ENCODE measurements at places on chromosomes 2 and 18. TPM values are rescaled to one million over a fixed set of nuclear protein-coding genes. Genes with fewer than 3 reads are reported as not detected.

GKN2 gene
- not detected for total RNA-seq

BIRC6 gene
- total RNA-seq, result 102 TPM

ZFP36L2 gene
- 231 TPM for total RNA-seq

SCN9A gene
- total RNA-seq, result 2.9 TPM

MYCN gene
- total RNA-seq, result 0.45 TPM

CLEC4F gene
- total RNA-seq, result not detected

ADAM23 gene
- total RNA-seq, result 11.1 TPM

SLC9A4 gene
- total RNA-seq, result 0.15 TPM

DNA sequence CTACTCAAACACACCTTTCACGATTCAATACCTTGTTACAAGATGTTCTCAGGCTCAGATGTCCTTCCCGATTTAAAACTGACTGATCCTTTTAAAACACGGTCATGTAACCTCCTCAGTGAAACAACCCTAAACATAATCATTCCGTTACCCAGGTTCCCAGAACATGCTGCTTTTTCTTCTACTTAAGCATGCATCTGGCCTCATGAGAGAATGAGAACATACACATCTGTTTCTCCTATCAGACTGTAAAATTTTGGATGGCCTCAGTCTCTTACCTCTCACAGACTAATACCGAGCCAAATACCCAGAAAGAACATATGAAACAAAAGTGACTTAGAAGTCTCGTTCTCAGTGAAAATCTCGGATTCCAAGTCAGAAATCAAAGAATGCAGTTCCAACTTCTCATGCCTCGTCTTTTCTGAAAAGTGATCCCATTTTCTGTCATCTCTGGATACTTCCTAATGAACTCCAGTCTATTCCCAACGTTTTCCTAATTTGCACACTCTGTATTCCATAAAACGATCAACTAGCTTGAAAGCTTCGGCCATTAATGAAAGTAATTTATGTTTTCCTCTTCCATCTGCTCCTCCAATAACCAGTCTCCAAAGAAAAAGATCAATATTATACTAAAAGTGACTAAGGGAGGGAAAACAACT, 919 bp downstream of the SF3B1 start:
- H3K27me3 ChIP-seq, result no peaks in the 10 kb centered on the region
- no peaks in the 10 kb centered on the region for H3K36me3 ChIP-seq
- no peak for DNase-seq
- no peak overlapping the region for H3K27ac ChIP-seq
- peak overlapping the region; percentile 100 for H3K4me3 ChIP-seq

DNA sequence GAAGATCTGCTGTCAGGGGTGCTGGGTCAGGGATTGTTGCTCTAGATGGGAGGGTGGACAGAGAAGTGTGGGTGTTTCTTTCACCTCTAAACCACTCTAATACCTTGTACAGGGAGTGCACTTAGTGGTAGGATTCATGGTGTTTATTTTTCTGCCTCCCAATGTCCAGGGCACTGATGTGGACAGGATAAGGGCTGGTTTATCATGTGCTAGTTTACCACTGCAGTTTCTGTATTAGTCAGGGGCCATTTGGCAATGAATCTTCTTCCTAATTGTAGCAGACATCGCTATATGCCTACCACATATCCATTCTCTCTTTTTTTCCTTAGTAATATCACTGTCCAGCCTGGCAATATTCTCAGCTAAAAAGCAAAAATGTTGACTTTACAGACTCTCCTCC, 50.3 kb upstream of the LRRTM1 start:
- no peak for DNase-seq
- H3K27me3 ChIP-seq, result no peaks in the 10 kb centered on the region
- H3K27ac ChIP-seq, result no peak overlapping the region
- H3K4me3 ChIP-seq, result no peak overlapping the region
- H3K4me1 ChIP-seq, result no peaks in the 10 kb centered on the region

DNA sequence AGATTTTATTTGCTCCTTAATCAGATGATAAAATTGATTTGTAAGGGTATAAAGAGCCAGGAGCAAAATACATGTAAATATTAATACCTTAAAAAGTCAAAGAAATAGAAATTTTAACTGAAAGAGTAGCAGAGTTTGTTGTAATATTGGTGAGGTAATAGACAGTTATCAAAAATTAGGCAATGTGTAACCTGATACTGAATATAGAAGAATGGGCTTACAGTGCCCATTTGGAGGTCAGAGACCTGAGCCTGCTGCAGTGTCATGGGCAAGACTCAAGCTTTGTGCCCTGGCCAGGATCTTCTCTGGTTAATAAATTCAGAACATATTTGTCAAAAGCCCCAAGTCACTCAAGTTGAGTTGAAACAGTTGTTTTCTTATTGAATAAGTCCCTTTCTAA, 29.7 kb upstream of the TMEM247 start:
- H3K27me3 ChIP-seq, result no peaks in the 10 kb centered on the region
- no peaks in the 10 kb centered on the region for H3K36me3 ChIP-seq
- H3K4me3 ChIP-seq, result no peak overlapping the region
- no peak for DNase-seq
- no peaks in the 10 kb centered on the region for H3K4me1 ChIP-seq

- no peaks in the 10 kb centered on the region for H3K4me1 ChIP-seq
- DNase-seq, result no peak
- no peaks in the 10 kb centered on the region for H3K36me3 ChIP-seq
- no peaks in the 10 kb centered on the region for H3K27me3 ChIP-seq
These were observed 126.3 kb downstream of the NRP2 start for GRCh38 chr2:205808486-205809121.

- no peaks in the 10 kb centered on the region for H3K27me3 ChIP-seq
- no peaks in the 10 kb centered on the region for H3K36me3 ChIP-seq
- no peak overlapping the region for H3K27ac ChIP-seq
- DNase-seq, result no peak
- H3K4me1 ChIP-seq, result no peaks in the 10 kb centered on the region
- H3K4me3 ChIP-seq, result no peak overlapping the region
These were observed 15.4 kb upstream of the RAB27B start for GRCh38 chr18:54812885-54813284.

DNA sequence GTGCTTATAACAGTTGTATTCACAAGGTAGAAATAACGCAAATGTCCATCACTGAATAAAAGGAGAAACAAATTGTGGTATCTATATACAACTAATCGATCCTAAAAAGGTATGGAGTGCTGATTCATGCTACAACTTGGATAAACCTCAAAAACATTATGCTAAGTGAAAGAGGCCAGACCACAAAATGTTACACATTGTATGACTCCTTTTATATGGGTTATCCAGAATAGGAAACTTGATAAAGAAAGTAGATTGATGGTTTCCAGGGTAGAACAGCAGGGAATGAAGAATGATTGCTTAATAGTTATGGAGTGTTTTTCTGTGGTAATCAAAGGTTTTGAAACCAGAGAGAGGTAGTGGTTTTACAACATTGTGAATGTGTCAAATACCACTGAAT, 432.2 kb upstream of the TRIB2 start:
- no peaks in the 10 kb centered on the region for H3K36me3 ChIP-seq
- DNase-seq, result no peak
- H3K4me3 ChIP-seq, result no peak overlapping the region
- no peaks in the 10 kb centered on the region for H3K4me1 ChIP-seq
- no peaks in the 10 kb centered on the region for H3K27me3 ChIP-seq

- H3K36me3 ChIP-seq, result no peaks in the 10 kb centered on the region
- no peak overlapping the region for H3K27ac ChIP-seq
- no peak overlapping the region for H3K4me3 ChIP-seq
These were observed 46.6 kb upstream of the AMMECR1L start for GRCh38 chr2:127932199-127932876.

DNA sequence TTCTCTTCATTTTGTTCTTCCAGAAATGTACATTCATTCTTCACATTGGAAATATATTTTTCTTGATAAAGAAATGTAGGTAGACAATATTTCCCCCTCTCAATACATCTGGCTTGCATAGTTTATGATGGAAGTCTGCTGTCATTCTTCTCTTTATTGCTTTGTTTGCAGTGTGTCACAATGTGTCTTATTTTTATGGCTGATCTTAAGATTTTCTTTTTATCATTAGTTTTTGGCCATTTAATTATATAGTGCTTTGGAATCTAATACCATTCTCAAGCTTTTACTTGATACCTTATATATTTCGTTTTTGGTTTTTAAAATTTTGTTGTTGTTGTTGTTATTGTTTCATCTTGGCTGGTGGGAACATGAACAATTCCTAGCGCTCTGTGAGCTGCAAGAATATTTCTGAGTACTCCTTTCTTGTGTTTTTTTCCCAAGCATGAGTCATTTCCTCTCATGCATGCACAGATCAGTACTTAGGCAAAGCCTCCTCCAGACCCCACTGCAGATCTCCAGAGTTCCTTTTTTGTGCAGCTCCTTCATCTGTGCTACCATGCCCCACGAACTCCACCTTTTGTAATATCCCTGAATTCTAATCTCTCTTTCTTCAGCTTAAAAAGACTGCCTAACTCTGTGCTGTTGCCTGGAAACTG, 13.7 kb upstream of the MMADHC start:
- H3K4me3 ChIP-seq, result no peak overlapping the region
- H3K4me1 ChIP-seq, result no peaks in the 10 kb centered on the region
- H3K27me3 ChIP-seq, result no peaks in the 10 kb centered on the region

DNA sequence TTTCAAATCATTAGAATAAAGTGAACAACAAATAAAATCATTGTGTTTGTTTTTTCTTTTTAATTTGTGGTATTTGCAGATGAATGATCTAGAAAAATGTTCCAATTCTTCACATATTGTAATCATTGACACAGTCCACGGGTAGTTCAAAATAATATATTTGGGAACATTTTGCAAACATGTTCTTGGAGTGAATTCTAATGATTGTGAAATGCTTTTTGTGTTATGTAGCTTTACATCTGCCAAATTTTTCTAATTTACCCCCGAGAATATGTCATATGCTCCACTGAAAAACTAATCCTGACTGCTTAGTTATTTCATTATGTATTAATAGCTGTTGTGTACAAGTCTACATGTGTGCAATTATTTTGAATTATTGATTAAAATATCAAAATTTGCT, 1468.4 kb upstream of the NXPH2 start:
- DNase-seq, result no peak
- no peaks in the 10 kb centered on the region for H3K4me1 ChIP-seq
- no peak overlapping the region for H3K4me3 ChIP-seq
- no peaks in the 10 kb centered on the region for H3K36me3 ChIP-seq
- H3K27ac ChIP-seq, result no peak overlapping the region

DNA sequence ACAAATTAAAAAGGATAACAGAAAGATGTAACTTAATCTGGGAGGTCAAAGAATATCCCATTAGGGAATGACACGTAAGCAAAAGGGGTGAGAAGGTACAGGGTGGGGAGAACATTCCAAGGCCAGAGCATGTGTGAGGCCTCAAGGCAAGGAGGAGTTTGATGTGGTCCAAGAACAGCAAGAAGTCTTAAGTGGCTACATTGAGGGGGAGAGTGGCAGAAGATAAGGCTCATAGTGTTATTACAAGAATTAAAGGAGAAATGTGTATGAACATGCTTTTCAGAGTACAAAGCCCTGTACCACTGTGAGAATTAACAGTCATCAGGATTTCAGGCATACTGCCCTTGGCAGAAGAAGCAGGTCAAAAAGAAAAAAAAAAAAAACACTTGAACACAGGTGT, 174.4 kb upstream of the ERBB4 start:
- no peaks in the 10 kb centered on the region for H3K36me3 ChIP-seq
- H3K4me1 ChIP-seq, result no peaks in the 10 kb centered on the region
- no peak overlapping the region for H3K27ac ChIP-seq
- no peak overlapping the region for H3K4me3 ChIP-seq
- no peaks in the 10 kb centered on the region for H3K27me3 ChIP-seq

- H3K36me3 ChIP-seq, result no peaks in the 10 kb centered on the region
- no peaks in the 10 kb centered on the region for H3K4me1 ChIP-seq
- no peaks in the 10 kb centered on the region for H3K27me3 ChIP-seq
- H3K4me3 ChIP-seq, result no peak overlapping the region
- no peak overlapping the region for H3K27ac ChIP-seq
These were observed 175.1 kb downstream of the ATAD2B start for GRCh38 chr2:23751747-23752265.

- H3K27me3 ChIP-seq, result no peaks in the 10 kb centered on the region
- no peak for DNase-seq
- H3K27ac ChIP-seq, result no peak overlapping the region
- H3K4me3 ChIP-seq, result no peak overlapping the region
- no peaks in the 10 kb centered on the region for H3K36me3 ChIP-seq
These were observed 965.0 kb downstream of the DCDC2C start for GRCh38 chr2:4668381-4668780.

- no peaks in the 10 kb centered on the region for H3K27me3 ChIP-seq
- DNase-seq, result no peak
- H3K4me3 ChIP-seq, result no peak overlapping the region
- H3K4me1 ChIP-seq, result peaks cover 3% of the 10 kb centered on the region
- no peak overlapping the region for H3K27ac ChIP-seq
These were observed 100.1 kb upstream of the RNF152 start for GRCh38 chr18:61992923-61993322.

- H3K4me3 ChIP-seq, result no peak overlapping the region
- no peak overlapping the region for H3K27ac ChIP-seq
- DNase-seq, result no peak
- no peaks in the 10 kb centered on the region for H3K36me3 ChIP-seq
- no peaks in the 10 kb centered on the region for H3K4me1 ChIP-seq
These were observed 100.1 kb upstream of the GRB14 start for GRCh38 chr2:164721430-164721829.

DNA sequence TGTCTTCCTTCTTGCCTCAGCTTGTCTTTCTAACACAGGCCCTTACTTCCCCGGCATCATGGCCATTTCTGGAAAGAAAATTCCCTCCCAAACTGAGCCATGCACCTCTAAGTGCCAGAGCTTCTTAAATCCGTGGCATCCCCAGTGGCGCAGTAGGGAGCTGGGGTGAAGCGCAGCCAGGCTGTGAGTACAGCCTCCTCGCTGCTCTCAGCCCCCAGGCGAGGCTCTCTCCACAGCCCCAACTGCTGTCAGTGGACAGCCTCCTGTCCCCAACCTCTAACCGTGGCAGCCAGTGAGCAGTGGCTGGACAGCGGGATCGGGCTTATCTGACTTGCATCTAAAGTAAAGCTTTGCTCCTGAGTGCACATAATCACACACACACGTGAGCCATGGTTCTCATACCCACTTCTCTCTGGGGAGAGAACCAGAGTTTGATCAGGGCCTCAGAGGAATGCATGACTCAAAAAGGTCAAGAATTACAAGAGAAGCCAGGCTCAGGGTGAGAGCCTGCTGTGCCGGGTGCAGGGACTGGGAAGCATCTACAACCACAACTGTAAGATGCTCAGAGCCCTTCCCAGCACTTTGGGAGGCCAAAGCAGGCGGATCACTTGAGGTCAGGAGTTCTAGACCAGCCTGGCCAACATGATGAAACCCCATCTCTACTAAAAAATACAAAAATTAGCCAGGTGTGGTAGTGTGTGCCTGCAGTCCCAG, 50.7 kb downstream of the SFXN5 start:
- no peak overlapping the region for H3K4me3 ChIP-seq
- H3K27ac ChIP-seq, result no peak overlapping the region
- no peaks in the 10 kb centered on the region for H3K36me3 ChIP-seq
- no peaks in the 10 kb centered on the region for H3K4me1 ChIP-seq

GRCh38 chr2:85799215-85799956, 45.6 kb downstream of the ATOH8 start:
- H3K4me3 ChIP-seq, result no peak overlapping the region
- no peak for DNase-seq
- no peaks in the 10 kb centered on the region for H3K27me3 ChIP-seq
- peaks cover 5% of the 10 kb centered on the region for H3K36me3 ChIP-seq
- no peaks in the 10 kb centered on the region for H3K4me1 ChIP-seq
